NCI-H1105 treated with DMSO at 0.1 percent for 48 hours (cell line): ENCODE measurements at places on chromosomes 7 and 10.
A peak's percentile ranks its signal among the peaks of the same experiment; 100 is the strongest.

- DNase-seq: peak; percentile 4
Observed at GRCh38 chr7:877312-878232, 1.2 kb downstream of the GET4 start.

DNA sequence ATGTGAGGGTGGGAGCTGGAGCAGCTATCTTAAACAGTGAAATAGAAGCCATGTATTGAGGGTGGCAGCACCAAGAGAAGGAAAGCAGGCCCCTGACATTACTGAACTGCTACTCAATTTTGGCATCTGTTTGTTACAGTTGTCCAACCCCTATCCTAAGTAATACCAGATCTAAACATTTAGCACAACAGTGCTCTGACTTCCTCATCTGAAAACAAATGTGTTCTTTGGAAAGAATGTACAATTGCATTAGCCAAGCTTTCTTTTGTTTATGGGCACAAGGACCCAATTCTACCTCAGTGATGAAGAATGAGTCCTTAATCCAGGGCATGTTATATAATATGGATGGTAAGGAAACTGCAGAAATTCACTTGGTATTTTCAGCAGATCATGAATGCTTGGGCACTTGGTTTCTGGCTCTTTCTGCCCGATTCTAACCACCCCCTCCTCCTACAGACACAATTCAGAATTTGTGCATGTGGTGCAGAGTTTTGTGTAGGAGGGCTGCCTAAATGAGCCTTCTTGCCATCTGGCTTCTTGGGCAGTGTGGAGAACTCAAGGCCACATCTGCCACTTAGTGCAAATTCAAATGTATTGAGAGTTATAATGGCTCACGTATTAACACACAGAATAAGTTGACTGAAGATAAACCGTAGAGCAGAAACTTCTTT lies 36.9 kb upstream of the KMT2E start:
- DNase-seq: no peak

GRCh38 chr10:21807180-21807579 lies 196.3 kb downstream of the DNAJC1 start:
- peak; percentile 0 for DNase-seq

GRCh38 chr7:85022064-85022697 lies 164.7 kb downstream of the SEMA3D start:
- DNase-seq: no peak

DNA sequence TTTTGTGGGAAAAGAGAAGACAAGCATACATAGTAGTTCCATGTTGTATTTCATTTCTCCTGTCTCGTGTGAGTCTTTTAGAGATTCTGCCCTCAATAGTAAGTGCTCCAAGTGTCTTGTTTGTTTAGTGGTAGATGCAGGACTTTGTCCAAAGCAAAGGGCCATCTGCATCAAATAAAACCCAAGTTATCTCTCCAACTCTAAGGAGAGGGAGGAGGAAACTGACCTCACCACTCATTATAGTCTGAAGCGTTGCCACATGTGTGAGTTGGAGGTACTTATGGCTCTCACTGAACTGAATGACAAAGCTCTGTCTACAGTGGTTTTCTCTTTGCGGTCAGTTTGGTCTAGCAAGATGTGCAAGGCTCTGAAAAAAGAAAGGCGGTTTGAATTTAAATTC lies 272.6 kb downstream of the DOCK4 start:
- no peak for DNase-seq

GRCh38 chr7:41738806-41739205 lies 35.9 kb upstream of the INHBA start:
- DNase-seq: no peak

DNA sequence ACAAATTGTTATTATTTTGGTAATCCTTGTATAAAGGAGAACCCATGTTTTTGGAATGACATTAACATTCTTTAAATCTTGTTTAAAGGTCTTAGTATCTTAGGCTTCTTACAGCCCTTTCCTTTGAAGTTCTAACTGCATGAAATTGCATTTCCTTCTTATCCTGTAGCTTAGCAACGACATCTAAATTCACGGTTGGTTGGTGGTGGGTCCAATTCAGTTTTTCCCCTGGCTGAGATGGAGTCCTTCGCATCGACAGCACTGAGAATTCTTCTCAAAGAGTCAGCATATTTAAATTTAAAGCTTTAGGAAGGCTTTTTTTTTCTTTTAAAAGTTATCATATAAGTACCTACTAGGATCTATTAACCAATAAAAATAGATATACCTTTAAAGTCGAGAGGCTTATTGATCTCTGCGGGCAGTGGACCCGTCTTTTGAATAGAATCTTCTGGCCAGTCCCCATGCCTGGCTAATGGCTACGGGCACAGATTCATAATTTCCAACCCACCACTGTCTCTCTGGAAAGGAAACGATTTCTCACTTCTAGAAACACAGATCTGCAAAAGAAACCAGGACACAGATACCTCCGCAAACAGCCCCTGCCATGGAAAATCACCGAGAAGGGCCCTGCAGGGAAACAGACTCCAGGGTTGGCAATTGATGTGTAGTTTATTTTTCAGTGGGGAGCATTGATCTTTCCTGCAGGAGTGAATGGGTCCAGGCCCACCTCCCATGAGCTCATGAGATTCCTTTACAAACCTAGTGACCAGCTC lies 63.4 kb downstream of the RAMP3 start:
- DNase-seq: no peak

- no peak for DNase-seq
Observed at GRCh38 chr10:49655099-49655498, 24.4 kb upstream of the C10orf53 start.

DNA sequence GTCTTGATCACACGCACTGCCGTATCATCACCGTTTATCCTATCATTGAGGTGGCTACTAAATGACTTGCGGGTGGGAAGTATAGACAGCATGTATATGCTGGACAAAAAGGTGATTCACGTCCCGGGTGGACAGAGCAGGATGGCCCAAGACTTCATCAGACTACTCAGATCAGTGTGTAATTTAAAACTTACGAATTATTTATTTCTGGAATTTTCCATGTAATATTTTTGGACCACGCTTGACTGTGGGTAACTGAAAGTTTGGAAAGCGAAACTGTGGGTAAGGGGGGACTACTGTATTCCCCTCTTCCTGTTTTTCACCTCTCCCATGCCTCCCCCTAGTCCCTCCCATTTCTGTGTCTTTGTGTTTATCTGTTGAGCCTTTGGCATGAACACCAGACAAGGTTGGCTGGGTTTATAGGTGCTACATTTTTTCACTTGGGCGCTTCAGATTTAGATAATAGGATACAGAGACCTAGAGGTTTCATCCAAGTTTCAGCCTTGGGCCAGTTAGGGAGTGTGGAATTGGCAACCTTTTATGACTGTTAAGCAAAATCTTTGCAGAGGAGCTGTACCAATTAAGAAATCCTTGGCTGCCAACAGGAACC lies 55.8 kb downstream of the RBM20 start:
- no peak for DNase-seq

DNA sequence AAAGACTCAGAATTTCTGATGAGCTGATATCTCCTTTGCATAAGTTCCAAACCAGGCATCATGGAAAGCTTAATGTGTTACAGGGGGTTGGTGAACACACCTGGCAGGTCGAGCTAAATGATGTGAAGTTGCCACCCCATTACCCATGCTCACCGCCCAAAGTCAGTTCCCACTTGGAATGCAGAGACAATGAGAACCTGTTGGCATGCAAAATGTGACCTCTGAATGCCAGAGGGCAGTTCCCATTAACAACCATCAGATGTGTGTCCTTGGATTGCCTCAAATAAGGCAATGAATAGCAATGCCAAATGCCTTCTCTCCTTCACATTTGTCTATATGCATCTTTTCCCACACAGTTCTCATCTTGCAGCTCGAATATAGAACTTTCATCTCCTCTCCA lies 190.7 kb downstream of the CDCA7L start:
- DNase-seq: no peak

DNA sequence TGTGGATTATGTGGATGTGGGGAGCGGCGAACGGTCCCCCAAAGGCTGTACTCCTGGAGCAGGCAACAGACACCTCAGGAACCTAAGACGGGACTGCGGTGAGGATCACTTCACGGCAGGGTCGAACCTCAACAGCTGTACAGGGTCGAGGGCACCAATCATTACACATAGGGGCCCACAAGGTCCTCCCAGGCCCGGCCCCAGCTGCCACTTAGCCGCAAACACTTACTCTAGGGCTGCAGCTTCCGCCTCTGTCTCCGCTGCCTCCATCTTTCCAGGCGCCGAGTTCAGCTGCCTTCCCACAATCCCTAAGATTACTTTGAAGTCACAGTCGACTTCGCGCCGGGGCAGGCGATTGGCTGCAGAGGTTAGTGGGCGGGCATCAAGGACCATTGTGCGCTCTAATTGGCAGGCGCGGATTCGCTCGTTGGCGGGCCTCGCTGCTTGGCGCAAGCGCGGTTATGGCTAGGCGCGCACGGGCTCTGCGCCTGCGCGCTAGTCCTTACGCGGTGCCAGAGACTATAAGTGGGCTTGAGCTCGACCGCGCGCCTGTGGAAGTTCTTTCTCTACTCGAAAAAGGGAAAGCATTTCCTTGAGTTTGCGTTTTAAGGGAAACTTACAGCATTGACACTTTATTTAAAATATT lies at the start of gene ZWINT:
Gene ZWINT, minus strand, starts transcription at position 293 of the 646 bp plus-strand sequence. Its CDS starts 23 bp downstream, at position 270.
- DNase-seq: peak; percentile 91

GRCh38 chr7:114519240-114519639 lies 104.6 kb downstream of the FOXP2 start:
- no peak for DNase-seq

GRCh38 chr10:46264336-46264735 lies 22.5 kb upstream of the ANTXRL start:
- no peak for DNase-seq

- DNase-seq: no peak
Observed at GRCh38 chr7:105988276-105988675, 25.2 kb downstream of the CDHR3 start.

GRCh38 chr7:47988496-47989386 lies 9.3 kb upstream of the HUS1 start:
- DNase-seq: no peak

- no peak for DNase-seq
Observed at GRCh38 chr10:80156216-80156615, 23.7 kb downstream of the PLAC9 start.

GRCh38 chr10:102119417-102120141 lies 589 bp downstream of the LDB1 start:
- no peak for DNase-seq

GRCh38 chr7:24572393-24572996 lies 757 bp upstream of the PALS2 start:
- peak; percentile 11 for DNase-seq

- DNase-seq: no peak
Observed at GRCh38 chr10:182441-183201, 47.4 kb downstream of the ZMYND11 start.

DNA sequence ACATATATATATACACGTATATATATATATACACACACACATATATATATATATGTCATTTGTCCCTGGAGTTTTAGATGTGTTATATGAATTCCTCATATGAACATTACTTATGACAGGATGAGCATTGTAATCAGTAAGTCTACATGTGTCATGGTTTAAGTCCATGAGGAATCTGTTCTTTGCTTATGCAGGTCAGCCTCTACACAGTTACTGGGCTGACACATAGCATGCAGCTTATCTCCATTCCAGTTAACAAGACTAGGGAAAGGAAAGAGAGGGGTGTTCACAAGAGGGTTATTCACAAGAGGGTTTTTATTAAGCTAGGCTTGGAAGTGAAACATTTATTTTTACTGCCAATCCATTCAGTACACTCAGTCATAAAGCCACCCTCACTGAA lies 226.7 kb downstream of the SNX13 start:
- DNase-seq: no peak

- DNase-seq: peak; percentile 4
Observed at GRCh38 chr10:97850446-97850845, 803 bp downstream of the GOLGA7B start.

GRCh38 chr7:102210787-102211186 lies 75.9 kb upstream of the SH2B2 start:
- DNase-seq: no peak

GRCh38 chr10:97399843-97400545 lies 1.1 kb downstream of the RRP12 start:
- no peak for DNase-seq

DNA sequence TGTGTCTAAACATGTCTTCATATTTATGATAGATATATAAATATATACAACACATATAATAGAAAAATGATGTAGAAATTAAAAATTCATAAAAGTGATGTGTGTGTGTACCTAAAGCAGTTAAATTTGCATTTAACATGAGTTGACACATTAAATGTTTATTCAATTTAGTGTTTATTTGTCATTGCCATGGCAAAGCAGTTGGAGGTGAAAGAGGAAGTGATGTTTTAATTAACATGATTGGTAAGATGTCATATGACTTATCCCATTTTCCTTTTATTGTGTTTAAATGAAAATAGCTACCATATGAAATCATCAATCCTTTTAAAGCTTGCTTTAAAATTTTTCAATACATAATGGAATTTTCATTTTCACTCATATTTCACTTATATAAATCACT lies 452.6 kb downstream of the SUGCT start:
- DNase-seq: no peak

DNA sequence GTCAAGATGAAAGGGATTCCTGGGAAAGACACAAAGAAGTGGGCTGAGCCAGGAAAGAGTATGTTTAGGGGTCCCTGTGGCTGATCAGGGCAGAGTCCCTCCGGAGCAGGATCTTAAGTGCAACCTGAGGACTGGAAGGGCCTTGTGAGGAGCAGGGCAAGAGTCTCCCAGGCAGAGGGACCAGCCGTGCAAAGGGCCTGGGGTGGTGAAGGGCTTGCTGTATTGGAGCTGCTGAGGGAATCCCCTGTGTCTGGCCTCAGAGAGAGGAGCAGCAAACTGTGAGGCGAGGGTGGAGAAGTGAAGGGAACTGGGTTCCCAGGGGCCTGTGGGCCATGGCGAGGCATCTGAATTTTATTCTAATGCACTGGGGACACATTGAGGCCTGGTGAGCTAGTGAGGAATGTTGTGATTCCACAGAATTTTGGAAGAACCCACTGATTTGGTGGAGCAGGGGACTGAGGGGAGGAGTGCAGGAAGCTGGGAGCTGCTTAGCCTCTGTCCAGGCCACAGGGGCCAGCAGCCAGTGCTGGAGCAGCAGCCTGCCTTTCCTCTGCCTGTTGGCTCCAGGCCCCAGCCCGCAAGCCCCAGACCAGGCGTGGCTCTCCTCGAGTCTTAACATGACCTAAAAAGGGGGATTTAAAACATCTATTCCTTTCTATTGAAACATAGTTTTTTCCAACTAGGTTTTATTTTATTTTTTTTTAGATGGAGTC lies 138.4 kb upstream of the IGFBP3 start:
- no peak for DNase-seq

DNA sequence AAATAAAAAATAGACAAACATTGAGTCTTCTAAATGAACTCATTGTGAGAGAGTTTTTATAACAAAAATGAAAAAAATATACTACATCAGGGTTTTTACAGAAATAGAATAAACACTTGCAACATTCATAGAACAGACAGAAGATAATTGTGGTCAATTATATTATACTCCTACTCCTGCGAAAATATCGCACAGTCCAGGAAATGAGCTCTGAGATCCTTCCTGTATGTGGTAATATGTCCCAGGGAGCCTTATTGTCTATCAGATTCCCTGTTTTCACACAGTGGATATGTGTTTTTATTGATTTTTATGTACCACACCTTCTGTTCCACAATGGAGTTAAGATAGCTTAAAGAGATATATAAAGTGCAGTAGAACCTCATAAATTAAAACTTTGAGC lies 27.5 kb upstream of the RELN start:
- DNase-seq: no peak

- DNase-seq: no peak
Observed at GRCh38 chr10:126140746-126141273, 244.4 kb downstream of the FANK1 start.
